ENCODE measurements at places on chromosomes 6 and 20. TPM values are rescaled to one million over a fixed set of nuclear protein-coding genes. Genes with fewer than 3 reads are reported as not detected.

- DNase-seq: no peak
These were observed 115.4 kb downstream of the DTNBP1 start for GRCh38 chr6:15547400-15547799.

The SLC22A23 gene
- not detected for total RNA-seq

The BTBD3 gene
- not detected for total RNA-seq

DNA sequence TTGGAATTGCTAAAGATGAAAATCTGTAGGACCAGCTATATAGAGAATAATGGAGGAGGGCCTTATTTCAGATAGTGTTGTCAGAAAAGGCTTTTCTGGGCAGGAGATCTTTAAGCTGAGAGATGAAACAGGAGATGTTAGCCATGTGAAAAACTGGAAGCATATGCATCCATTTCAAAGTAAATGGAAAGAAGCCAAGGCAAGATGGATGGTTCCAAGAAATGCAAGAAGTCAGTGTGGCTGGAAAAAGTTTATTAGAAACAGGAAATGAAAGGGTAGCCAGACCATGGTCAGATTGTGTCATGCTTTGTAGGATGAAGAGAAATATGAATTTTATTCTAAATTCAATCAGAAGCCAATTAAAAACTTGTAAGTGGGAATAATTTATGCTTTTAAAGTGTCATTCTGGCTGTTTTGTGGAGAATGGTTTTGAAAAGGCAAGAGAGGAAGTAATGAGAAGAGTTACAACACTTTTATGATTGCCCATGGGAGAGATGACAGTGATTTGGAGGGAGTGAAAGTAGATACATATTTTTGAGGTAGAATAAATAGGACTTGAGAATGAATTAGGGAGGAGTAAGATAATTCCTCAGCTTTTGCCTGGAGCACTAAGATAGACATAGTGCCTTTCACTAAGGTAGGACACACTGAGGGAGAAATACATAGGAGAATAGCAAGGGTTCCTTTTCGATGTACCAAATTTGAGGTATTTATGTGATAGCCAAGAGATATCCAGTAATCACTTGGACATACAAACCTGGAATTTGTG lies 620.1 kb downstream of the HTR1B start:
- no peak for DNase-seq

DNA sequence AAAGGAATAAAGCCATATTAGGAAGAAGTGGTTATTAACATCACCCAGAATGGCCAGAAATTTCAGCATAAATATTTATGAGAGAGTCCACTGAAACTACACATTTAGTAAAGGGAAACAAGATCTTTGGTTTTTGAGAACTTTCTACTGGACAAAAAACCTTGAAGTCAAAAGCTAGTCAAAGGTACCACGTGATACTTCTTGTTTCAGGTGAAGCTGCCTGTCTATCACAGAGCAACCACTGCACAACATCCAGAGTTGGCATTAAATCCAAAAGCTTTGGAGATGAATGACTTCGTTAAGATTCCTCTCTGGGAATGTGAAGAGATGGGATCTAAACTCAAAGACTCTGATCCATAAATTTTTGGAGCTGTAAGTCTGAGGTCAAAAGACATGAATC lies 137.0 kb downstream of the KCNQ5 start:
- DNase-seq: no peak

The SRF gene
- 27.4 TPM for total RNA-seq

DNA sequence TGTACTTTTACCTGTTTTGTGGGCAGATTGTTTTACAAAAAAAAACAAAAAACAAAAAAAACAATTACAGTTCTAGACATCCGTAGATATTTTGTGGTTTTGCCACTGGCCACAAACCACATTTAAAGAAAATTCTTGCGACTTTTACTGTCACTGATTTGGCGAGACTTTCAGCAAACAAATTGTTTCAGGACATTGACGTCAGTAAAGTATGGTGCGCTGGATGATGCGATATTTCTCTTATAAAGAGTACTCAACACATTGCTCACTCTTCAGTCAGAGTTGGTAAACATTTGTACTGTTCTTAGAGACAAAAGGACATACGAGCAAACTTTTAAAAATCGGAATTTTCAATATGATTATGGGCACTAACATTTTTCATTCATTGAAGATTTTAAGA lies 229.8 kb downstream of the HAO1 start:
- no peak for DNase-seq

GRCh38 chr6:99471638-99472037 lies 43.6 kb downstream of the USP45 start:
- DNase-seq: no peak

DNA sequence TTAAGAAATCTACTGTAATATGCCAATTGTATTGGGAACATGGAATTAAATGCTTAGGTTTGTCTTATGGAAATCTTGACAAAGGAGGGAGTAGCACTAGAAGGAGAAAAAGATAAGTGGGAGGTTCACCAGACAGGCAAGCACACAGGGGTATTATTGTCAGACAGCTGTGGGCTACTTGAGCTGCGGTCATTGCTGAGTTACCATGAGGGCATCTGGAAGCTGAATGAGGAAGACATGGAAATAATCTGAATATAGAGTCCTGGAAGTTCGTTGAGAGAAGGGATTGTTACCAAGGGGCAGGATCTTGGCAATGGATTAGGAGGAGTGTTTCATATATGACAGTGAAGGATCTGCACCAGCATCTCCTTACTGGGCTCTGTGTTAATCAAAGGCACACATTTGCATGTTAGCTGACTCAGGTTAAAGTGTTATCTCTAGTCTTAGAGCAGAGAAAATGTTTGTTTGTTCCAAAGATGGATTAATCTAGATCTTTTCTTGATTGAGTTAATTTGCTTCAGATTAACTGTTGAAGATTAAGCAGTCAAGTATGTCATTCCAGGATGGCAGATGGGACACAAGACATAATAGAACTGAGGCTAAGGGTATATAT lies 53.0 kb upstream of the SUPT3H start:
- DNase-seq: no peak

DNA sequence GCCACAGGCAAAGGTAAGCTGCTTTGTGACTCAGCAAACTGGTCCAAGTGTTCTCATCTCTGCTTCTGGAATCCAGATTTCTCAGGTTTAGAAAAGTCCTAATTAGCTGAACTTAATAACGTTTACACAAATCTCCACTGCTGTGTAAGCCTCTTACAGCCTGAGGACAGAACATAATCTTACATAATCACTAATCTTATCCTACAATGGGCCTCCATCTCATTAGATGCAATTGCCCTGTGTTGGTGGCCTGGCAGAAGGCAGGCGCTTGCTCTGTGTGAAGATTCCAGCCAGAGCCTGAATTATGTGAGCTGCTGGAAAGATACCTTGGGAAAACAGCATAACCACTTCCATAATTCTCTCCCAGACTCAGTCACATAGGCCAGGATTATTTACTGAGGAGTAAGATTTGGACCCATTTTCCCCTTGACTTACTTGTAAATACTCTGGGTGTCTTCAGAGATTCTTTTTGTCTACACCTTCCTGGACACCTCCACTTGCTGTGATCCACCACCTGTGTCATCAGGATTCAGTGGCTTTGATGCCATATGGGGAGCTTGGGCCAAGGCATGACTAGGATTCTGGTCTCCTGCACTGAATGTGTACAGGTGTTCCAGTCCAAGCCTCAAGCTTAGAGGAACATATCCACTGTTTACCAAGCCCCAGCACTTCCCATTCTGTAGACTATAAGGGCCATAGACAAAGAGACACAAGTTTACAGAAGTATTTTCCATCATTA lies 104.4 kb downstream of the C6orf118 start:
- no peak for DNase-seq

GRCh38 chr6:88376768-88377387 lies 210.7 kb upstream of the CNR1 start:
- no peak for DNase-seq

DNA sequence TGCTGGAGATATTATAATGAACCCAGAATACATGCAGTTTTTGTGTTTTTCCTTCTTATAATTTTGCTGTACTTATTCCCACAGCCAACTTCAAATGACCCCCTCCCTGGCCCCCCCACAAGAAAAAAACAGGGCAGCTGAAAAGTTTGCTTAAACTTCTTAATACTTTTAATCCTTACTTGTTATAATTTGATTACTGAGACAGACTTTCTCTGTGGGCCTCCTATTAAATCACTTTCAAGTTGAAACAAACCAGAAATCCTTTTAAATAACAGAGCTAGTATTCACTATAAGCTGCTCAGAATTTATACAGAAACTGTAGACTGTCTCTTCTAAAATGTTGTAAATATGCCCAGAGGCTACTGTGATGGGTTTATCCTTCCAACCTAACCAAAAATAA lies 106.3 kb downstream of the CENPW start:
- DNase-seq: no peak

The RIPOR2 gene
- total RNA-seq: 73.8 TPM

DNA sequence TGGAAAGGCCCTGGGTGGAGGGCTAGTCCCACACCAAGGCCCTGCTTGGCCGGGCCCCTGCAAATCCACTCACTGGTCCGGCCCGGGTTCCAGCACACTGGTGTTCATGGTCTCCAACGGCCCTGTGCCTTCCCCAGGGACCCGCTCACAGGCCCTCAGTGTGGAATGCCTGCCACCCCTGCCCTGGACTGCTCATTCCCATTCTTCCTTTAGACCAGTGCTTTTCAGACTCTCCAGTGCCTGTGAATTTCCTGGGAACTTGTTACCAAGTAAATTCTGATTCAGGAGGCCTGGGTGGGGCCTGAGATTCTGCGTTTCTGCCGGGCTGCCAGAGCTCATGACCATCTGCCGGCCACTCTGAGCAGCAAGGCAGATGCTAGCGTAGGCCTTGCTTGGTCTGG lies 5.7 kb upstream of the PXDC1 start:
- no peak for DNase-seq

GRCh38 chr6:150409576-150410066 lies 40.8 kb downstream of the IYD start:
- peak; percentile 91 for DNase-seq

- no peak for DNase-seq
These were observed 1.3 kb downstream of the ASF1A start for GRCh38 chr6:118895261-118895560.

GRCh38 chr6:14172562-14172961 lies 55.0 kb downstream of the CD83 start:
- DNase-seq: no peak

The PACRG gene
- not detected for total RNA-seq

- no peak for DNase-seq
These were observed 17.8 kb upstream of the SLC16A10 start for GRCh38 chr6:111069382-111070104.

DNA sequence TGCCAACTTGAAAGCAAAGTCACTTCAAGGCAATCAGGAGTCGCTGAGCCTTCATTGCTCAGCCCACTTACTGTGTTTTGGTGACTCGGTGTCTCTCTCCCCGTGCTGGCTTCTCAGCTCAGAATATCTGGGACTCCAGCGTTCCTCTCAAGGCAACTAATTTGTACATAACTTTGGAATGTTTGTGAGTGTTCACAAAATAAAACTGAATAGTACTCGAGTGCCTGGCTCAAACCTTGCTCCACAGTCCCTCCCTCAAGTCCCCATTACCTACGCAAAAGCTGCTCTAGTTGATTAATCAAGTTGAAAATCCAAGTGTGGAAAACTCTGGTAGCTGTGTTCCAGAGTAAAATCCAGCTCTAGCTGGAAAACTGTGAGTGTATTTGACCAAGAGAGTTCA lies 8.6 kb downstream of the IPCEF1 start:
- peak; percentile 16 for DNase-seq

GRCh38 chr20:20897145-20897544 lies 184.7 kb upstream of the RALGAPA2 start:
- no peak for DNase-seq

The ATP6V1G2 gene
- total RNA-seq: 34.9 TPM

The PROKR2 gene
- total RNA-seq: not detected

DNA sequence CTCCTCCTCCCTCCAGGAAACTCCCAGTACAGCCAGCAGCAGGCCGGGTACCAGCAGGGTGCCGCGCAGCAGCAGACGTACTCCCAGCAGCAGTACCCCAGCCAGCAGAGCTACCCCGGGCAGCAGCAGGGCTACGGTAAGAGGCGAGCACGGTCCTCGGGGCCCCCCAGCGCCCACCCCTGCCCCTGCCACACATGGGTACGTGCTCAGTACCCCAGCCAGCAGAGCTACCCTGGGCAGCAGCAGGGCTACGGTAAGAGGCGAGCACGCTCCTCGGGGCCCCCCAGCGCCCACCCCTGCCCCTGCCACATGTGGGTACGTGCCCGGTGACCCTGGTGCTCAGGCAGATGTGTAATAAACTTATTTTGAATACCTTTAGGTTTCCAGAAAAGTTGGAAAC lies 10.2 kb upstream of the MTG2 start:
- DNase-seq: no peak

The LYRM2 gene
- 23.9 TPM for total RNA-seq

DNA sequence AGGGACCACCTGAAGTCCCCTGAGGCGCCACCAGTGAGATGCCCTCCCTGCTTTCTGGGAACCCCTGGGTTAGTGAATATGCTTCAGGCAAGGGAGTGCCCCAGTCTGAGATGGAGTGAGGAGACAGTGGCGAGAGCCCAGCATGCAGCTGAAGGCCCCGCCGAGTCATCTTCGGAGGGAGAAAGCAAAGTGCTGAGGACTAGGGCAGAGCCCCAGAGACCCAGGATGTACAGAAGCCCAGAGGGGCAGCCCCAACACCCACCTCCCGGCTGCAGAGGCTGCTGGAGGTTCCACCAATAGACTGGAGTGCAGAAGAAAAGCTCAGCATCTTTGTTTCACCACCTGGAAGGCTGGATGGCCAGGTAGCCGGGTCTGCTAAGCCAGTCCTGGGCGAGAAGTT lies 14.1 kb downstream of the ANKRD60 start:
- no peak for DNase-seq

The ETV7 gene
- not detected for total RNA-seq

- DNase-seq: no peak
These were observed 117.5 kb downstream of the KCNQ5 start for GRCh38 chr6:72739368-72739779.

The DEFB128 gene
- total RNA-seq: not detected

The PERP gene
- total RNA-seq: not detected

DNA sequence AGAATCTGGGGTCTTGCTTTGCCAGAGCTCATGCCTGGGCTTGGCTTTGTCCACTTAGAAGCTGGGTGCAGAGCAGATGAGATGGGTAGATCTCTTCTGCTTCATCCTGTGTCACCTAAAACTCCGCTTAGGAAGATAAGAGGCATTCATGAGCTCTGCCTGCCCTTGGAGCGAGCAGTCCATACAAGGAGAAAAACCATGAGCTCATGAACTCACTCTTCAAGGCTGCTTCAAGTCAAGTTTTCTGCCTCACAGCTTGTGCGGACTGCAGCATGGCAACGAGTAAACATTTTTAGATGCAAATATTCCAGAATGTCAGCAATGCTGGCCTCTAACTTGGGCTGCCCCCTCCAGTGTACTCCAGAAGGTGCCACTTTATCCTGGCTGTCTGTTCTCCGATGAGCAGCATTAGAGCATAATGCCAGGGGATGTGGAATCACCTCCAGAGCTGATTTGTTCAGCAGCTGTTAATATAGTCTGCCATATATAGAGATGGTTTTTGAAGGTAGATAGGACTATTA lies 10.7 kb upstream of the UQCC2 start:
- no peak for DNase-seq

The IDH3B gene
- total RNA-seq: 83.7 TPM

DNA sequence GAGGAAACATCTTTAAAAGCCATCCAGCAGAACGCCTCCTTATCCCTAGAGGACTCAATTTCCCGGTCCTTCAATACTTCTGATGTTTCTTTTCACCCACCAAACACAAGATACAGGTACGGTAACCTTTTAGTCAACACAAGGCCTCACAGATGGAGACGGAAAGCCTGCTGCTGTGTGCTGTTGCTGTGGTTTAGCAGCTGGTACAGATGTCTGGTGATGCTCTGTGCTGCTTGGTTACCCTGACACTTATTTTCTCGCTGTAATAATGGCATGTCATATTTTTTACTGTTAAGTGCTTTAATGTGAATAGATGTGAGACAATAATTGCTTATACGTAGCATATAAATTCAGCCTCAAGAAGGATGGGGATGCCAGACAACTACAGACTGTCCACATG lies 25.3 kb downstream of the GMDS start:
- no peak for DNase-seq

All from Karpas-422 (cell line).